SW 1271 (cell line): ENCODE measurements at places on chromosomes 11 and 22.

GRCh38 chr11:32615422-32615821 is 31.8 kb downstream of the EIF3M start:
- DNase-seq = no peak

DNA sequence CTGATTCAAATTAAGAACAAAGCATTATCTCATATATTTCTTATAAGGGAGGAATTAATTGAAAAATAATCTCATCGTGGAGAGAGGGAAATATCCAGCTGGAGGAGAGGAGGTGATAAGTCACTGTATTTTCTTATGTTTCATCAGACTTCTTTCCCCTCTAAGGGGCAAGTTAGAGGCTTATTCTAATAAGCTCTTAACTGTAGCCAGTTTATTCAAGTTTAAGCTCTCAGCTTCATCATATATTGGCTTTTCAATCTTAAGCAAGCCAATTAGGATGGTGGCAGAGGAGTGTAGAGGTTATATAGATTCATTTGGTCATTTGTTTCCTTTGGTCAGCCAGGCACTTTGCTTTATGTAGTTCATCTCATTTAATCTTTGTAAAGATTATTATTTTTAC is 256.7 kb downstream of the GRM5 start:
- no peak for DNase-seq

- DNase-seq = no peak
These were observed 26.8 kb downstream of the CADM1 start for GRCh38 chr11:115477410-115477809.

- peak; percentile 89 for DNase-seq
These were observed at the start of the genes RIBC2 and SMC1B for GRCh38 chr22:45413368-45414211. Gene RIBC2, plus strand, starts transcription at chr22:45413693. Its CDS starts 194 bp downstream, at chr22:45413887. Gene SMC1B, minus strand, starts transcription at chr22:45413599. Its CDS starts 32 bp downstream, at chr22:45413567.

DNA sequence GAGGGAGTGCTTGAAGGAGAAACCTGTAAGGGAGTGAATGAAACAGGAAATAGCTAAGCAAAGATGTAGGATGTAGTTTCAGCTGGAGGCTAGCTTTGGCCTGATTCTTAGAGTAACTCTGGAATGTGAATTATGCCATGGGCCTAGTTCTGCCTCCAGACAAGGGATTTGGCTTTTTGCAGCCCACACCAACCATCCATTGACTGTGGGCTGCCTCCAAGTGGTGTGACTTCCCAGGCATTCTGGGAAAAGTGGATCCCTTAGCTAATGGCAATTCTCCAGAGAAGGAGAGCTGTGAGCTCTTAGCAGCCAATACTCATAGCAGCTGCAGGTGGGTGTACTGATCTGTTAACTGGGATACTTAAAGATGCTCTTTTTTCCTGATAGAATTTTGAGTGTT is 2.0 kb upstream of the OR9I1 start:
- DNase-seq = no peak

- no peak for DNase-seq
These were observed 3.0 kb upstream of the RFPL3 start for GRCh38 chr22:32354360-32355351.

DNA sequence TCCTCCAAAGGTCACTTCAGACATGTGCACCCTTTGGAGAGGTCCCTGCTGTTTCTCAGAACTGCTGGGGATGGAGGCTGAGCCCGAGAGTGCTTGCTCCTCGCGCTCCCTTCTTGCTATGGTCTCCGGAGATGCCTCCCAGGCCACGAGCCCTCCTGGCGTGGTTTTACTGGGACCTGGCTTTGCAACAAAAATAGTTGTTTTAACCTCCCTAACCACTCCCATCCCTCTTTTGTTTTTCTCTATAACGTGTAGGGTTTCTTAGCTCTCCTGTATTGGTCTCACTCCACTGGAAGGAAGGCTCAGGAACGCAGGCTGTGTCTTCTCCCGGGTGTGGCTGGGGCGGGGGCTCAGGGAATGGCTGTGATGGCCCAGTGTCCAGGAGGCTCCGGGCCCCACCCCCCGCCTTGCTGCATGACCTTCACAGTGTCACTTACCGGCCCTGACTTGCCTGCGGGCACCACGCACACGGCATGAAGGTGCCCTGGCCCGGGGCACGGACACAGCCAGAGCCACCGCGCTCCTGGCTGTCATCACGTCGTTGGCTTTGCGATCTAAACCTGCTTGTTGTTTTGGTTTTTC is 5.6 kb downstream of the PTDSS2 start:
- no peak for DNase-seq

DNA sequence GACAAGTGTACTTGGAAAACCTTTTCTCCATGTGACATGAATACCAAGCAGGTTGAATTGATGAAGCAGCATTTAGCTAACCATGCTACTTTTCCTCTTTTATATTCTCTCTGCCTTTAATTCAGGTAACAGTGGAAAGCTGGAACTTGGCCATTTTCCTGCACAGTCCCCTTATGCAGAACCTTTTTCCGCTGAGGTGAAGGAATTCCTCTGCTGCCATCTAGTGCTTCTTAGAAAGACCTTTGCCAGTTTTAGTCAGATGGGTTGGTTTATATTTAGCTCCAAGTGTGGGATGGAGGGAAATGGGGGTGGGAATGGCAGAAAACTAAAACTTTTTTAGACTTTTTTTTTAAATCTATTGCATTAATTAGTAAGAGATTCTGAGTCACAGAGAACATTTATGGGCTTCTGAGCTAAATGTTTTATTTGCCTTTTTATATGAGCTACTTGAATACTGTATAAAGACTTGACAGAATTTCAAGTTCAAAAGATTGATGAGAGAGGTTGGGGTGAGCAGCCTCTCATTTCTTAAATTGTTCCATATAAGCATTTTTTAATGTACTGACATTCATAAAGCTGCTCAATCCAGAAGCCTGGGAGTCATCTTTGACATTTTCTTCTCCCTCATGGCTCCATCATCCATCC is 153.9 kb upstream of the ZC3H12C start:
- DNase-seq = peak; percentile 67

DNA sequence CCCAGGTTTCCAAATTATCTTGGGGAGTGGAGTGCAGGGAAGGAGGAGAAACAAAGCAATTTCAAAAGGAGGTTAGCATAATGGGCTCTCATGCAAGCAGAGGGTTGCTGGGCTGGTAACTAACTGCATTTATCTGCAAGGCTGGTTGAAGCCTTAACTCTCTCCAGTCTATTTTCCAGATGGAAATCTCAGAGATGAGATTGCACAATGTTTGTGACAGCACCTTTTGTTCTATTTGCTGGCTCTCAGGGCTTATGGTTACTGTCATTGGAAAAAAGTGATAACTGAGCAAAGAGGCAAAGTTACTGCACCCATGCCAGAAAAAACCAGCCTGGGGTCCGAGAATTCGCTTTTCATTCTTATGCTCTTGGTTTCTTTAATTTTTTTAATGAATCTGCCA is 33.2 kb downstream of the ABCC8 start:
- no peak for DNase-seq

GRCh38 chr22:48102581-48102980 is 1340.1 kb downstream of the TBC1D22A start:
- DNase-seq = no peak

DNA sequence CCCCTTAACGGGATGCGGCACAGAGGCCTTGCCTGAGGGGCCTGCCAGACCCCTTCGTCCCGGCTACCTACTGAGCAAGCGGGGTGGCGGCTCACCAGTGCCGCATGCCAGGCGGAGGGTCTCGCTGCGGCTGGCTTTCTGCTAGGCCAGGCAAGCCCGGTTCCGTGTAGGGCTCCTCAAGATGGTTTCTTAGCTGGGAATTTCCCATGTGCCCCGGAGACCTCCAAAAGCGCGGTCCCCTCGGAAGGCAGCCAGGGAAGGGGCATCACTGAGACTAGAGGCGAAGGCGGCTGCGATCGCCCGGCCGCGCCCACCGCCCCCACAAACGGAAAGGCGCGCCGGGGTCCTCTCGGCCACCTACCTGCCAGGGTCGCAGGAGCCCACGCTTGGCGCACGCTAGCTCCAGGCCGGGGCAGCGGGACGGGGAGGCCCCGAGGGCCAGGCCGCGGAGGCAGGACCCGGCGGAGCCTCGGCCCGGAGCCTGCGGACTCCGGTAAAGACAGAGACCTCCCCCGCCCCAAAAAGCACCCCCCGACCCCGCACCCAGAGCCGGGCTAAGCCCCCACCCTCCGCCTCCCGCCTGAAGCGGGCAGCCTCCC is 23.8 kb downstream of the MICAL3 start:
- no peak for DNase-seq

GRCh38 chr11:21635394-21636145 is 557.3 kb upstream of the ANO5 start:
- DNase-seq = no peak

DNA sequence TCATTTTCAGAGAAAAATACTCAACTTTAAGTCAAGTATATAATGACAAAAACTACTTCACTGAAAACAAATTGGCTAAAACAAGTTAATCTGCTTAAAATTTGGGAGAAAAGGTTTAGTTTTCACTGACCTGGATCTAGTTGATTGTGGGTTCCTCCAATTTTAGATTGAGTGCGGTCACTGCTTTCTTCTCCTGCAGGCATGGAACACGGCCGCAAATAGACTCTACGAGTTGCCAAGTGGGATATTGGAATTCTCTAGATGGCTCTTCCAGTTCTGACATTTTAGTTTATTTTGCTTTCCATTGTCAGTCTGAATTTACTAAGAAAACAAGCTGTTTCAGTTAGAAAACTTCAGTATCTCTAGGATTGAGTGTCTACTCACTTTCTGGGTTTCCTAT is 12.3 kb downstream of the OR4C5 start:
- DNase-seq = no peak

GRCh38 chr11:85313741-85314140 is 313.4 kb downstream of the DLG2 start:
- no peak for DNase-seq

DNA sequence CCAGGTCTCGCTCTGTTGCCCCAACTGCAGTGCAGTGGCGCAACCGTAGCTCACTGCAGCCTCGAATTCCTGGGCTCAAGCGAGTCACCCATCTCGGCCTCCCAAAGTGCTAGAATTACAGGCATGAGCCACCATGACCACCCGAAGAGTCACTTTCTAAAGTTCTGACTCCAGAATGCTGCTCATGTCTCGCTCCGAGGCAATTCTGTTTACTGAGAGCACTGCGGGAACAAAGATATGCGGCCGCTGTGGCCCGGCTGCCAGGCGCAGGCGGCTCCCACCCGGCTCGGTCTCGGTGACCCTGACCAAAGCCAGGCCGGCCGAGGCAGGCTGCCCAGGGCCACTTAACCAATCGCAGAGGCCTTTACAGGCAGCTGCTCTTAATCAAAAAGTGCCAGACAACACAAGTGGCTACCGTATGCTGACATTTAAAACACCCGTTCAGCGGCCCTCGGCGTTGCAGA is 78.7 kb downstream of the PHF21B start:
- DNase-seq = no peak

DNA sequence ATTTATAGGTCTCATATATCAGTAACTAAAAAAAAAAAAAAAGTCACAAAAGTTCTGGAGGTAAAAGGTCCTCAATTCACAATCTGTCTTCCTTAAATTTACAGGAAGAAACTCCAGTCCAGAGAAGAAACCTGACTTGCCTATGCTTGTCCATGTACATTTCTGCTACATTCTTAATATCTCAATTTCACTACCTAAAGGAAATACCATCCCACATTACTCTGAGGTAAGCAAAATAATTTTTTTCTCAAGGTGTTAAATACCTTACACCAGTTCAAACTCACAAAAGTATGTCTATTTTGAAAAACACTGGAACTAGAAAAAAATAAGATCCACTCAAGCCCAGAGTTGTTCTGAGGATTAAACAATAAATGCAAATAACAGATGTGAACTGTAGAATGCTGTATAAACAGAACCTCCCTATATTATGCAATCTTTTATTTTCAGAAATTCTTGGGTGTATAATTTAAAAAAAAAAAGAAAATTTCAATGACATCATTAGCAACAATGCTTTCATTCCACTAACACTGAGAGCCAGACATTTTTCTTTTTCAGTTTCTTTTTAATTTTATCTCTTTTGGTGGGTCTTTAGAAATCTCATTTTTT is 49.9 kb upstream of the GDPD4 start:
- no peak for DNase-seq

DNA sequence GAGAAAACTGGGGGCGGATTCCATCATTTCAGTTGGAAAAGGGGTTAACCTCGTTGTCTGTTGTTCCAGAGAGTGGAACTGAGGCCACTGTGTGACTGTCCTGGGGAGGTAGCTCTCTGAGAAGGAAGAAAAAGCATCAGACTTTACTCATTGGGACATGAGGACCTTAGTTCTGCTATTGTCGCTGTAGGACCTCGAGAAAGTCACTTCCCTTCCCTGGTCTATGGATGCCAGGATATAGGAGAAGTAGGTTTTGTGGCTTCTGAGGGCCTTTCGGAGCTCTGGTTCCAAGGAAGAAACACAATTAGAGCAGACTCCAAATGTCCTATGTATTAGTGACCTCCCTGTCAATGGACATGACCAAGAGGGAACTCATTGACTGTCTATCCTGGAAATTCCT is 6.2 kb downstream of the MYO18B start:
- DNase-seq = no peak

DNA sequence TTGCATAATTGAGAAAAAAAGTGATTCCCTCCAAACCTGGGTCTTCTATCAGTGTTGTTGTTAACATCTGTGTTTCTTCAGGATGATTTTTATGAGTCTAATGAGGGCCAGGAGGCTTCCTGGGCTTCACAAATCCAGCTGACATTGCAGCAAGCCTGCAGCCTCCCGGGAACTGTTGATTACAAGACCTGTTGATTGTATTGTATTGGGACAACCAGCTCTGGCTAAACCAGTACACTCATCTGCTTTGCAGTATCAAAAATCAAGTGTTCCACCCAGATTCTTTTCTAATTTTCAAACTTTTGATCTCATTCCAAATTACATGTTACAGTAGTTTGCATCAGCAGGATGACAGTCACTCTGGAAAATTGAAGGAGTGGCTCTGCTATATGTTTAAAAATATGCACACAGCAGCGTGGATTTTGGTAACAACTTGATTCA is 16.1 kb upstream of the PRSS23 start:
- no peak for DNase-seq

DNA sequence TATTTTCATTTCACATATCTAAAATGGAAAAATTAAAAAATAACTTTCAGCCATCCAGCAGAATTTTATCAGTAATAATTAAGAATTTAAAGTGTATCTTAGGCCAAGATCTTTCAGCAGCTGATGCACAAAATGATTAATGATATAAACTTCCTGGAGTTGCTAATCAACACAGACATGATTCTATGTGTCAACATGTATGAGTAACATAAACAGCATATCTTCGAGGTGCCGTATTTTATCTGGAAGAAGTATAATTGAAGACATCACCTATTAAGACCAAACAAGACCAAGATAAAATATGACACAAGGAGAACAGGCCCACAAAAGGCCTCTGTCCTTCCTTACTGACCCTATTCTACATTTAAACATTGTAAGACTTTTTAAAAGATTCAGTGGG is 45.2 kb downstream of the SLC5A12 start:
- no peak for DNase-seq
